ENCODE measurements at places on chromosomes 16 and 17.

GRCh38 chr16:64138621-64139020 lies 983.2 kb downstream of the CDH11 start:
- no peak for DNase-seq

GRCh38 chr16:28904828-28905227 lies 20.2 kb downstream of the RABEP2 start:
- no peak for DNase-seq

DNA sequence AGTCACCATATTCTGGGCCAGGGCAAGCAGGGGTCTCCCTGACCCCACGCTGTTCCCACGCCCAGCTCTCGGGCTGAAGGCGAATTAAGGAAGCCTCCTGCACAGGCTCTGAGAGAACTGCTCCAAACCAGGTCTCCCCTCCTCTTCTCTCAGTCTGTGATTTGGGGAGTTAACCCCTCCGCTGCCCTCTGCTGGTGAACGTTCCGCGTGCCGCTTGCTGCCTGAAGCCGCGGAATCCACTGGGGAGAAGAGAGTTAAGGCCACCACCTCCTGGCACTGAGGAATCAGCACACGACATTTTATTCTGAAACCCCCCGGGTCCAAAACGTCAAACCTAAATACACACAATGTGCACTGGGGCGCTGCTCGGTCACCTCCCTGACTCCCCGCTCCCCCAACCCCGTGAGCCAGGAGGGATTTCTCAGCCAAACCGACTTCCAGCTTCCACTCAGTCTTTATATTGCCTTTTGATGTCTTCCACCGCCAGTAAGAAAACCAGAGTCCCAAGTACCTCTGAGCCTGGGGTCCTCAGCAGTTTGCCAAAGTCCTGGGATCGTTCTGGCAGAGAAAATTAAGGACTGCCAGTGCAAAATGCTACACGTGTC lies 54.4 kb upstream of the RCVRN start:
- DNase-seq = no peak

- DNase-seq = no peak
These were observed 735 bp downstream of the LSM12 start for GRCh38 chr17:44065668-44066203.
